ENCODE measurements at places on chromosomes 1 and 21.

DNA sequence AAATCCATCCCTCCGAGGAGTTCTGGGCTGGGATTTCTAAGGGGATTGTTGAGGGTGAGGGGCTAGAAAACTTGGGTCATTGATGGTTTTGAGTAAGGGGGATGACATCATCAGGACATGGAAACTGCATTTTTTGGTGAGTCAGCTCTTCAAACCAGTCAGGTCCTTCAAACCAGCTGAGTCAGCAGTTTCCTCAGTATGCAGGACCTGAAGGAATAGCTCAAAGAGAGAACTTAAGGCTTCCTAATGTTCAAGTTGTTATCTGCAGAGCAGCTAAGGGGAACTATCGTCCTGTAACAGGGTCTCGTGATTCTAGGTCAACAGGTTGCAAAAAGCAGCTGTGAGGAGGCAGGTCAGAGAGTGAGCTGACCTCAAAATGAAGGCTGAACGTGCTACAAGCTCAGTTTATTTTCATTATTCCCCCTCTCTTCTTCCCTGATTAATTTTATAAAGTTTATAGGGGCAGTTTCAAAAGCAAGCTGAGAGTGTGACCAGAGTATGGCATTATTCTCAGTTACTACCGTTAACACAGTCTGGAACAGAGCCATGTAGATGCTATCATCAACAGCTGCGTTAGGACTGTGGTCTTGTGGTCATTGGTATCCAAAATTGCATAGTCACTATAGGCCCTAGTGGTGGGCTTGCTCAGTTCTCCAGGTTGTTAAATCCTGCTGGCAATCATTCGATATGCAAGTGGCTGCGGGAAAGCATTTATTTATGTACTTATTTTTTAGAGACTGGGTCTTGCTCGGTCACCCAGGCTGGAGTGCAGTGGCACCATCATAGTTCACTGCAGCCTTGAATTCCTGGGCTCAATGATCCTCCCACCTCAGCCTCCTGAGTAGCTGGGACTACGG, 10.7 kb upstream of the SDC3 start:
- no peak for DNase-seq

- no peak for DNase-seq
These were observed 102.9 kb downstream of the PTPRC start for GRCh38 chr1:198741744-198742143.

DNA sequence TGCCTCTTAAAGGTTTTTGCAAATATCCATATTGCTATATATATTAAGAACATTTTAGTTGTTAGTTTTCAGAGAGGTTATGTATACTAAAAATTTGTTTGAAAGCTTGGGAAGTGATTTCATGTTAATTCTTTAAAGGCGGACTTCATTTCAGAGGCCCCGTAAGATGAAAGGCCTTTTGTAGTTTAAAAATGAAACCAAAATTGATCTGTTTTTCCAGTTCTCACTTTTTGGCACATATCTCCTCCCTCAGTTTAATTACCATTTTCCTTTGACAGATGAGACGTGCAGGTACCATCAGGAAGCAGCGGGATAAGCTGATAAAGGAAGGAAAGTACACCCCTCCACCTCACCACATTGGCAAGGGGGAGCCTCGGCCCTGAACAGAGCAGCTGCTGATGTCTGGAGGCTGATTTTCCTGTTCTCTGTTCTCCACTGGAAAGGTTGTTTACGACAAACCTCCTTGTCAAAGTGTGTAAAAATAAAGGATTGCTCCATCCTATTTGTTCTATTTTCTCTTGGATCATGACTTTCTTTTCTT, 8.0 kb downstream of the NDUFS5 start:
- DNase-seq = no peak

DNA sequence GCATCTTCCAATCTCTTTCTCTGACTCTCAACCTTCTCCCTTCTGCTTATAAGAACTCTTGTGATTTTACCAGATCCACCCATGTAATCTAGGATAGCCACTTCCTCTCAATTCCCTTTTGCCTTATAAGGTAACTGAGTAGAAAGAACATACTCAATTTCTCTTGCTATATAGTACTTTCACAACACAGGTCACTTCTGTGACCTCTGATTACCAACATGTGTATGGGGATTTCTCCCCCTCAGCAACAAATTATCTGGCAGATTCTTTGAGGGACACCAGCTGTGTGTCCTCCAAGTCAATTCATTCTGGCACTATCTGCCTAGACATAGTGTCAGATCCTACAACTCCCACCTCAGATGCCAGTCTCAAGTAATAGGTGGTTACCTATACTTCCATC, 62.5 kb downstream of the IL23R start:
- no peak for DNase-seq

GRCh38 chr1:213135572-213135971, 84.5 kb downstream of the RPS6KC1 start:
- no peak for DNase-seq

DNA sequence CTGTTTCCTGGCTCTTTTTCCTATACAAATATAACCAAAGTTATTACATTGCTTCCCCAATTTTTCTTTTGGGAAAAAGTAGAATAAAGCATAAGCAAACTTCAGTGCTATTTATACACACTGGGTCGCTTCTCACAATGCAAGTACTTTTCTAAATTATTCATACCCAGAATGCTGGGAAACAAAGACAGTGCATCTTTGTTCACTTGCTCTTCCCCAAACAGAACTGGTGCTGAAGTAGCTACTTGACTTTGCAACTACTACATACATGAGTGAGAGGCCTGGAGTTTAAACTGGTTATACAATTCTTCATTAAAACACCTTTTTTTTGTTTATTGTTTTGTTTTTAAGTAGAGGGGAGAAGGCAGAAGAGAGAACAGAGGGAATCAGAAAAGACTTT, 40.2 kb downstream of the STX6 start:
- no peak for DNase-seq

- no peak for DNase-seq
These were observed 52.5 kb downstream of the RWDD3 start for GRCh38 chr1:95286479-95286878.

DNA sequence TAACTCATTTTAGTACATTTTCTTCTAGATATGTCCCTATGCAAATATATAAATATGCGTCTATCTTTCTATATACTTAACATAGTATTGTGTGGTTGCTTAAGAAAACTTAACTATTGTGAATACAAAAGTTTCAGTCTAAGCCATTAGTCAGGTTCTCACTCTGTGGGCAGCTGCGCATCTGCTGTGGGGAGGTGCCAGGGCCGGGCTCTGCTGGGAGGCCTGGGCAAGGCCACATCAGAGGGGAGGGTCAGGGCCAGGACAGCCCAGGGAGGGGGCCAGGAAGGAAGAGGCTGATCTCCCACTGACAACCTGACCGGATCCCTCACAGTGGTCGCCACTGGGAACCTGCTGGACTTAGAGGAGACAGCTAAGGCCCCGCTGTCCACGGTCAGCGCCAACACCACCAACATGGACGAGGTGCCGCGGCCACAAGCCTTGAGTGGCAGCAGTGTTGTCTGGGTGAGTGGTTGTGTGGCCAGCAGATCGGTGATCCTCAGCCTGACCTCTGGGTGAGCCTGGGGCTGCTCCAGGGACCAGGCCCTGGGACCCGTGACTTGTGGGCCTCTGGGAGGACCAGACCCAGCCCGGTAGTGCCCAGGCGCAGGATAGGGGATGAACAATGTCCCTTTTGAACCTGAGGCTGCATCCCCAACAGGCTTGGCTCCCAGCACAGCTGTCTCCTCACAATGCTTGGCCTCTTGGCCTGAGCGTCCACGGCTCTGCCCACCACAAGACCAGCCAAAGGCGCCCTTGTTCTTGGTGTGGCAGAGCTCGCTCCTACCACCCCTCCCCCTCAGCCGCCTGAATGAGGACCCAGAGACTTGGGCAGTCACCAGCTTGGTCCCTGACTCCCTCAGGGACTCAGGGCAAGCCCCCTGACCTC, 20.2 kb downstream of the LDLRAP1 start:
- peak; percentile 97 for DNase-seq

DNA sequence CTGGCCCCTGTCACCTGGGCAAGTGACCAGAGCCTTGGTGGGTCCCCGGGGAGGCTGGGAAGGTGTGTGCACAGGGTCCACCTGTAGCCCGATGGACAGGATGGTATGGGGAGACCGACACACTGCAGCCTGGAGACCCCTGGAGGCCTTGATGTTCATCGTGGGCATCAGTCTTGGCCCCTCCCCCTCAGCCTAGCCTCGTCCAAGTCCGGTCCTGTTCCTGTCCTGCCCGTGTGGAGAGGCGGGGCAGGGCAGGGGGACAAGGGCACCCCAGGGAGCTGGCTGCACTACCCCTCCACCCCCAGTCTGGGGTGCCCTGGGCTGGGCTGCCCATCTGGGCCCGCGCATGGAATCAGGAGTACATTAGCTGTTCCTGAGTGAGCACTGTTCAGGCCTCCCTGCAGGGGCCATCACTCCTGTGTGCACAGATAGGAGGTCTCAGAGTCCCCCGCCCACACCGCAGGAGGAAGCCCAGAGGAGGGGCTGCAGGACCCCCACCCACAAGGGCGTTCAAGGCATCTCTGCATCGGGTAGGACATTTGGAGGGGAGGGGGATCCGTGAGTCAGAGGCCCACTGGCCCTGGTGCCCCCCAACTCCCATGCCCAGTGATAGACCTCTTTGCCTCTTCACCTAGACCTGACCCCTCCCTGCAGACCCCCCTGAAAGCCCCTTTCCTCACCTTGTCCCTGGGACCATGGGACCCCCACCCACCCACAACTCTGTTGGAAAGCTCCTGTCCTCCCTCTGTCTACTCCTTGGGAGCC, 63.2 kb downstream of the WNT9A start:
- no peak for DNase-seq

- no peak for DNase-seq
These were observed 403.6 kb upstream of the CHRM3 start for GRCh38 chr1:238982736-238983135.

DNA sequence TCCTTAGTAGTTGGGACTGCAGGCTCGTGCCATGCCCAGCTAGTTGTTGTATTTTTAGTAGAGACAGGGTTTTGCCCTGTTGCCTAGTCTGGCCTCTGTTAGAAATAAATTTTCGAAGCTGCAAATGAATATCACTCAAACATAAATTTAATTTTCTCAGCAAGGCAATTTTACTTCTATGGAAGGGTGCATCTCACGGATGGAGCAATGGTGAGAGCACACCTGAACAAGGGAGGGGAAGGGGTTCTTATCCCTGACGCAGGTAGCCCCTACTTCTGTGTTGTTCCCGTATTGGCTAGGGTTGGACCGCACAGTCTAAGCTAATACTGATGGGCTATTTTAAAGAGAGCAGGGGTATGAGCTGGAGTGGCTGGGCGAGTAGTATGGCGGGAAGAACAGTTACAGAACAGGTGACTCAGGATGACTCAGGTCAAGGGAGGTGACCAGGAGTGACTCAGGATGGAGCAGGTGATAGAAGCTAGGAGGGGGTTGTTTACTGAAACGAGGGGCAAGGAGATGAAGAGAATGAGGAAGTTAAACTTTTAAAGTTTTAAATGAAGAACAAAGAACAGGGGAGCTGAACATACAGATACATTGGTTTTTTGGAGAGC, 7.5 kb downstream of the MDM4 start:
- DNase-seq = no peak

DNA sequence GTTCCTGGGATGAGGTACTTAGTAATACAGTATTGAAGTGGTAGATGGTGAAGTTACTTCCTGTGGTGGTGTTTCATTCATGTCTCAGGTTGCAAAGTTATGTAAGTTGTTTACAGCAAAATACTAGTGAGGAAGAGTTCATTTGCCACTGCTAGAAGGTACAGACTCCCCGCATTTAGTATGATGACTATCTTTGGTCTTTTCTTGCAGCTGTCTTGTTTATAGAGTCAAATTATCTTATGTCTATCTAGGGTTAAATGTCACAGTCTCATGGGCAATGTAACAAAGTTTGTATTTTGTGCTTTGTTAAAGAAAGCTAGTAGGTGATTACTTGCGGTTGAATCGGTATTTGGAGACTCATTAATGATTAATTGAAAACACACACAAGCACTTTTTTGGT, 50.2 kb downstream of the LRRC8D start:
- no peak for DNase-seq

DNA sequence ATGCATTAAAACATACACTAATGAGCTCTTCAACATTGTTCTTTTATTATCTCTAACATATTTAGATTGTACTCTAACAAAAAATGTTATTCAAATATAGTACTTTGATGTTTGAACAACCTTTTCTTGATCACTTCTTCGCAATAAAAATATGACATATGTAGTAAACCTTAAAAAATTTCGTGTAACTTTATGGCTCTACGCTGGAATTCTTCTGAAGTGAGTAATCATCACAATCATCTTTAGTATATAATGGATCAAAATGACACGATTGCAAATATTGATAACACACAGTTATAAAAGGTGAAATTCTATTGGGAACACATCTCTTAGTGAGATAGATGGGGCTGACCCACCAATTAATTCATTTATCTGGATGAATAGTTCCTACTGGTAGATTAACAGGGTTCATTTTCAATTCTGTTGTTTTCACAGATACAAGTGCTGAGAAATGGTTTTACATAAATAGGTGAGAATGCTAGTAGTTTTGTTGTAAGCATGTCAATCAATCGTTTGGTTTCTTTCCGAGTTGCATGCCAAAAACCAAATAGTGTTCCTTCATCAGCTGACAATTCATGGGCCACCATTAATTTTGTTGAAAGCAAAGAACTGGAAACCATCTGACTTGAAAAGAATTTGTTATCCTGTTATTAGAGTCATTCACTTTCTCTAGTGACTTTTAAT, 1.5 kb upstream of the ZMPSTE24 start:
- no peak for DNase-seq

DNA sequence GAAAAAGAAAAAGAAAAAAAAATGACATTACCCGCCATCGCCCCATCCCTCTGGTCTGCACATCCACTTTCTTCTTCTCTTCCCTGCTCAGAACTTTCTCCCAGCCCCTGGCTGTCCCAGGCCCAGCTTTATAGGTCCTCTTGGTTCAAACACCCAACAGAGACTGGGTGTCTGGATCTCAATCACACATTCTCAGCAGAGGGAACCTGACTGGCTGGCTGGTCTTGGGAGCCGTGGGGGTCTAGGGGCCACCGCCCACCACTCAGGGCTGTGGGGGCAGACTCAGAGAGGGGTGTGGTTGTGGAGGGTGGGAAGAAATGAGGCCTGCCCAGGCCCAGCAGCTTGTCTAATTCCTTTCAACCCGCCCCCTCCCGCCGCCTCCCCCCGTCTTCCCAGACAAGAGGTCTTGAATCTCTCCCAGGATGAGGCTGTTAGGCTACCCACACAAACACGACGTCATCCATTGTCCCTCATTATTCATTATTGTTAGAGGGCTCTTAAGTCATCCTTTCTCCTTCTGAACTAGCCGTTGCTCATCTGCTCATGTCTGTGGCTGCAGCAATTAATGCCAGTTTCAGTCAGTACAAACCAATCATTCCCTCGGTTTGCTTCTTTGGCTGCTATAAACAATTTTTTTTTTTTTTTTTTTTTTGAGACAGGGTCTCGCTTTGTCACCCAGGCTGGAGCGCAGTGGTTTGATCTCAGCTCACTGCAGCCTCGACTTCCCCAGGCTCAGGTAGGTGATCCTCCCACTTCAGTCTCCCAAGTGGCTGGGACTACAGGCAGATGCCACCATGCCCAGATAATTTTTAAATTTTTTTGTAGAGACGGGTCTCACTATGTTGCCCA, 40.6 kb upstream of the CLIC4 start:
- DNase-seq = peak; percentile 68

- DNase-seq = no peak
These were observed 31.8 kb upstream of the JUN start for GRCh38 chr1:58815686-58816071.

Measured in head of caudate nucleus (tissue), 42 donors.